ENCODE measurements at places on chromosomes 5 and 9.

DNA sequence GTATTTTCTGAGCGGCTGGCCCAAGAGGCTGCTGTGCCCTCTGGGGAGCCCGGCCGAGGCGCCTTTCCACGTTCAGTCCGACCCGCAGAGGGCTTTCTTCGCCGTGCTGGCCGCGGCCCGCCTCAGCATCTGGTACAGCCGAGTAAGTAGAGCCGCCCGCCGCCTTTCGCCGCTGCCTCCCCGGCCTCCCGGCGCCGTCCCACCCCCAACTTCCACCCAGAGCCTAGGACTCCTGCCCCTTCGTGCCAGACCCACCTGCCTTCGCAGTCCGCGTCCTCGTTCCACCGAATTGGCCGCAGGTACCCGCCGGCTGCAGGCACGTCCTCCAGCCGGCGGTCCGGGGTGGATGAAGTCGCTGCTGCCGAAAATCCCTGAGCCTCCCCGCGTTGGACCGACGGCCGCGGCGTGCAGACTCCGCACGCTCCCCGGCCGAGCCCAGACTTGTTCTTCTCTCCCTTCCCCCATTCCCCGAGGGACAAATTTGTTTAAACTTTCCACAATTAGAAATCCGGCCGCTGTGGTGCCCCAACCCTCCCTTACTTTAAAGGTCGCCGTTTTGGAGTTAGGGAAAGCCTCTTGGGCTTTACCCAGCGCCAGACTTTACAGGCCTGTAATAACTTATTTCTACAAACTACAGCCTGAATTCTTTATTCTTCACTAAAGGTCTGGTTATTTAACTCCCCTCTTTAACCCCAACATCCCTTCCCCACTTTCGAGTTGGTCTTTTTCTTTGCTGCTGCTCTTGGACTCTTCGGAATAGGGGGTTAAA lies 589 bp downstream of the RIC1 start:
- peak; percentile 34 for DNase-seq

DNA sequence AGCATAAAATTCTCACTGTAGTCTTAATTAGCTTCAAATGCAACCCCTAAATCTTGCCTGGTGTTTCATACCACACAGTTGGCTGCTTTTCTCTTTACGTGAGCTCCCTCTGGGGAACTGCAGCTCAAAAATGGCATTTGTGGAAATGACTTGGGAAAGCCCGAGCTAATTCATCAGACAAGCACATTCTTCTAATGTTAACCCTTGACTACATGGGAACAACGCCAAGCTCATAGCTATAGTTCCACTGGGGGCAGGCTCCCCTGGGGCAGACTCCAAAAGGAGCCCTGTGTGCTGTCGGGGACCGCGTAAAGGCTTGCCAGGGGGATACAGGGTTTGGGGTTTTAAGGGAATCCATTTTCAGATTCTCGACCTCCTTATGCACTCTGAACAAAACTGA lies 301.4 kb upstream of the DAP start:
- DNase-seq, result no peak

DNA sequence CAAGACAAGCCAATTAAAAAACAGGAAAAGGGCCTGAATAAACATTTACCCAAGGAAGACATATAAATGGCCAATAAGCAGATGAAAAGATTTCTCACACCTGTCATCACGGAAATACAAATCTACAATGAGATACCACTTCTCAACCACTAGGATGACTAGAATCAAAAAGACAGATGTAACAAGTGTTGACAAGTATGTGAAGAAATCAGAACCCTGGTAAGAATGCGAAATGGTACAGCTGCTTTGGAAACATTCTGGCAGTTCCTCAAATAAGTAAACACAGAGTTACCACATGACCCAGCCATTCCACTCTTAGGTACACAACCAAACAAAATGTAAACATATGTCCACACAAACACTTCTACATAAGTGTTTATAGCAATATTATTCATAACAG lies 32.5 kb downstream of the LEAP2 start:
- peak; percentile 64 for DNase-seq

DNA sequence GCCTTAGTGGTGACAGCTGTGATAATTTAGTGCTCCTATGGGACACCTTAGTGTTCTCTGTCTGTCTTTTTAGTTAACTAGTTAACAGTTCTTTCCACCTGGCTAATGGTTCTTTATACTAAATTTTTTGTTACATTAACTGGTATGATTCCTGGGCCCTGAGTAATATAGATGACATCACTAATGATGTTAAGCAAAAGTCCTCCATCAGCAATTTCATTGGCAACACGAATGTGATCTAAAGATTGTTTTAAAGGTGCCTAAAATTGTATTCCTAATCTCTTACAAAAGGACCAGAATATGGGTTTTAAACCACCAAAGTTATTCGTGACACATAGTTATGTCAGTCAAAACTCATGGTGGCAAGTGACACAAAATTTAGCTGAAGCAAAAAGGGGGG lies 235.3 kb downstream of the TENT4A start:
- no peak for DNase-seq

DNA sequence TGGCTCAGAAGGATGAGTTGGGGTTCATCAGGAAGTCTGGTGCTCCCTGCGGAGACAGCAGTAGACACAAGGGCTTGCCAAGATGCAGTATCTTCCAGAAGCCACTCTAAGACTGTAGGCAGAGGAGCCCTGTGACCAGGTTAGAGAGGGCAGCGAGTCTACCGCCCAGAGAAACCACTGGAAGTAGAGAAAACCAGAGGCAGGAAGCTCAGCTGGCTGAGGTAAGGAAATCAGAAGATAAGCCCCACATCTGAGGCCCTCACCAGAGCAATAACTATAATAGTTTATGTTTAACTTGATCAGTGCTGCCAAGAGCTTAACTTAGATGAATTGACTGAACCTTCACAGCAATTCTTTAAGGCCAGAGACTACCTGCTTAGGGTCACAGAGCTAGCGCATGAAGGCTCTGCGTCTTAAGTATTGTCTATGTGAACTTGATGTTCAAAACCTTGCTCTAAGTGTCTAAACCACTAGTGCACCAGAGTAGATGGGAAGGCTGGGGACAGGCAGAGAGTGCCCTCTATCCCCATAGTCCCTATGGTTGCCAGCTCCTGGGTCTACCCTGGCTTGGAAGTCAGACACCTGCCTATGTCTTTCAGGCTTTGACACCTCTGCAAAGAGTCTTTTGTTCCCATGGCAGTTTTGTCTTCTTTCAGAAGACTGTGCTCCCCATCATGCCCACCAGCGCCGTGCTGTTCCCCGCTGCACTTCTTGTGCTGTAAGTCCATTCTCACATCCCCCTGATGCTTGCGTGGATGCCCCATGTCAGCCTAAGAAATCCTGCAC lies 228.2 kb upstream of the KLF4 start:
- DNase-seq, result no peak

GRCh38 chr5:156375895-156376495 lies 49.0 kb downstream of the SGCD start:
- no peak for DNase-seq

DNA sequence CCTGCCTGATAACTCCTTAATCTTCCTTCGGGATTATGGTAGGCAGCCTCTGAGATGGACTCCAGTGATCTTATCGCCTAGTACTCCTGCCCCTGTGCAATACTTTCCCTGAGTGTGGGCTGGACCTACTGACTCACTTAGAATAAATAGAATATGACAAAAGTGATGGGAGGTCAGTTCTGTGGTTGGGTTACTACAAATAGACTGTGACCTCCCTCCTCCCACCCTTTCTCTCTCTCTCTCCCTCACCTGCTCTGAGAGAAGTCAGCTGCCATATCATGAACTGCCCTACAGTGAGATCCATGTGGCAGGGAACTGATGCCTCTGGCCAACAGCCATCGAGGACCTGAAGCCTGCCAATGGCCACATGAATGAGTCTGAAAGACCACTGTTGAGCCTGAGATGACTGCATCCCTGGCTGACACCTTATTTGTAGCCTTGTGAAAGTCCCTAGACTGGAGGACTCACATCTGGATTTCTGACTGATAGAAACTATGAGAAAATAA lies 31.7 kb downstream of the NRG2 start:
- DNase-seq, result no peak

DNA sequence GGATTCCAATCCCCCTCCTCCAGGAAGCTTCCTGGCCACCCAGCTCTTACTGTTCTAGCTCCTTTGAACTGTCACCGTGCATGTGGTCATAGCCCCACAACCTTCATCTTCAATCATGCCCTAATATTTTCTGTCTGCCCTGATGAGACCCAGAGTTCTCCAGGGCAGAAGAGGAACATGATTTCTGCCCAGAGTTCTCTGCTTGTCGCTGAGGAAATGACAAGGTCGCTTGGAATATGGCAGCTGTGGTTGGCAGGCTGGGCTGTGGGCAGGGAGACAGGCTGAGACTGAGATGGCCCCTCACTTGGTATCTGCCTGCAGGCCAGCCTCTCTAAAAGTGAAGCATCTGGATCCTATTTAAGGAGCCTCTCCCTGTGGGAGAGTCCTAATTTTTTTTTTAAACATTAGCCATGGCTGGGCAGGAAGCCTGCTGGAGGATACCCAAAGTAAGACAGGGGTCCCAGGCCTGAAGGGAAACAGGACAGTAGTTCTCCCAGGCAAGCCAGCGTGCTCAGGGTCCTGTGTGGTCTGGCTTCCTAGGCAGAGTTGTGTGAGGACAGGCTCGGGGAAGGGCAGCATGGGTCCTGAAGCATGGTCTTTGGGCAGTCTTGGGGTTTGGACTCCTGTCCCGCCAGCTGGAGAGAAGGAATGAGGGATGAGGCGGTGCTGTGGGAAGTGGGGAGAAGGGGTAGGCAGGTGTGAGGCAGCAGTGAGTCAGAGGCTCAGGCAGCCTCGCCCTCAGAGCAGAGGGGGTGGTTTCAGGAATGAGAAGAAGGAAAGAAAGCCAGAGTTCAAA lies 242.1 kb downstream of the FSTL4 start:
- DNase-seq, result no peak

GRCh38 chr9:110086537-110086936 lies 121.4 kb downstream of the C9orf152 start:
- no peak for DNase-seq

- DNase-seq, result no peak
Observed at GRCh38 chr5:169542811-169543210, 40.8 kb upstream of the SPDL1 start.

DNA sequence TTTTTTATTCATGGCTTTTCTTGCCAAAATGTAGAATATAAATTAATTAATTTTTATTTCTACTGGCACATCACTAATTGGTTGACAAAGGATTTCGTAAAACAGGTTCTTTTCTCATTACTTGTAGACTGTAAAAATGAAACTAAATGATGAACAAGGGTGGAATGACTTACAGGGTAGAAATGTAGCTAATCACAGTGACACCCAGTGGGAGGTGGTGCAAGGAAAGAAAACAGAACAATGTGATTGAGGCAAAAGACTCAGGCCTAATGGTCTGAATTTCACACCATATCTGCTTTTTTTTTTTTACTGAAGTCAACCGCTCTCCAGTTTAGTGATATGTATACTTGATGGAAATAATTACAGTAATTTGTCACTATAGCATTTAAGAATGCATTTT lies 28.9 kb downstream of the GABRG2 start:
- DNase-seq, result no peak

DNA sequence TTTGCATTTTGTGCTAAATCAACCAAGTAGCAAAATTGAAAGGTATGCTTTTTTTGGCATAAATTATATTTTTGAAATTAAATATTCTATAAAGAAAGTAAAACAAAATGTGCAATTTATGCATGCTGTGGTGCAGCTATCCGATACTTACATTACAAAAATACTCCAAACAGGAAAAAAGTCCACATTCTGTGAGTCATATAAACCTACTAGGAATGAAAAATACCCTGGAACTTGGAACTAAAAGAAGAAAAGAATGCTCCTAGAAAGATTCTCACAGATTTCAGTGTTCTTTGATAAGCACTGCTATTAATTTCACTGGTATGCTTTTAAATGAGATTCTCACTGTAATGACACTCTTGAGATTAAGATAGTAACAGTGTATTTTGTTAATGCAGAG lies 92.6 kb downstream of the OSMR start:
- DNase-seq, result no peak

GRCh38 chr9:116334546-116335150 lies 181.1 kb downstream of the PAPPA start:
- DNase-seq, result no peak

DNA sequence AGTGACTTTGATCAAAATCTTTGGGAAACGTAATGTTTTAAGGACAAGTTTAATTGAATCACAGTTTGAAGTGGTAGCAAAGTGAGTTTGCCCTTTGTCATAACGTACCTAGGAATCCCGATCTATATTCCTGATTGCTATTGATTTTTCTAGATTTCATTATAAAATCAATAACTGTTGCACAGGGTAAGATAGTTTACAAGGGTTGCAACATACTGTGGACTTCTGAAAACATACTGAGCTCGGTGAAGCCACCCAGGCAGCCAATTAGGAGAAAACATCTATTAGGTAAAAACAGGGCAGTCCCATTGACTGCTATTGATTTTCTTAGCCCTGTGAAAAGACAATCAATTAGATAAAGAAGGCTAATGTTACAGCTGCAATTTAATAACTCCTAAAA lies 659.9 kb downstream of the ISL1 start:
- no peak for DNase-seq

DNA sequence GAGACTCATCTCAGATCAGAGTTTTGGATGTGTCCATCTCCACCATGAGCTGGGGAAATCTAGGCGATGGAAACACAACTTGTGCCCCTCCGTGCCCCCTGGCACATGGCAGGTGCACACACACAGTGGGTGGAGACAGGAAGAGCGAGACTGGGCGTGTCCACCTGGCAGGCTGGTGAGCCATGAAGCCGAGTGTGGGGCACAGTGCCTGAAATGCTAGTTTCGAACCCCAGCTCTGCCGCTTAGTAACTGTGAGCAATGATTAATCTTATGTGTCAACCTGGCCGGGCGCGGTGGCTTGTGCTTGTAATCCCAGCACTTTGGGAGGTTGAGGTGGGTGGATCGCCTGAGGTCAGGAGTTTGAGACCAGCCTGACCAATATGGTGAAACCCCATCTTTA lies 80.8 kb upstream of the RNU6ATAC start:
- no peak for DNase-seq

- DNase-seq, result peak; percentile 44
Observed at GRCh38 chr5:146466521-146467349, 19.6 kb downstream of the TCERG1 start.

DNA sequence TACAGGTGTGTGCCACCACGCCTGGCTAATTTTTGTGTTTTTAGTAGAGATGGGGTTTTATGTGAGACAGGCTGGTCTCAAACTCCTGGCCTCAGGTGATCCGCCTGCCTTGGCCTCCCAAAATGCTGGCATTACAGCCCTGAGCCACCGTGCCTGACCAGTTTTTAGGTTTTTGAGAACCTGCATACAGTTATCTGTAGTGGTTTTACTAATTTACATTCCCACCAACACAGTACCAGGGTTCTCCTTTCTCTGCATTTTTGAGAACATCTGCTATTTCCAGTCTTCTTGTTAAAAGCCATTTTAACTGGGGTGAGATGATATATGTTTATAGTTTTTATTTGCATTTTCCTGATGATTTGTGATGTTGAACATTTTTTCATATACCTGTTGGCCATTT lies 12.8 kb downstream of the DMXL1 start:
- DNase-seq, result no peak

GRCh38 chr5:67842806-67843205 lies 372.8 kb upstream of the PIK3R1 start:
- DNase-seq, result peak; percentile 77

- peak; percentile 61 for DNase-seq
Observed at GRCh38 chr5:128498844-128499455, 39.1 kb downstream of the FBN2 start.

GRCh38 chr5:145948921-145949320 lies 12.5 kb downstream of the SH3RF2 start:
- no peak for DNase-seq

GRCh38 chr5:153136910-153137614 lies 353.4 kb upstream of the GRIA1 start:
- no peak for DNase-seq

- no peak for DNase-seq
Observed at GRCh38 chr5:1536871-1537602, 13.3 kb upstream of the LPCAT1 start.

- DNase-seq, result no peak
Observed at GRCh38 chr5:76954383-76954763, 1.5 kb downstream of the CRHBP start.
